ENCODE measurements at places on chromosomes 4 and X.

- DNase-seq = no peak
These were observed 7.7 kb upstream of the HAND2 start for GRCh38 chr4:173537613-173538147.

- DNase-seq = no peak
These were observed 325.4 kb upstream of the MAGEB2 start for GRCh38 chrX:29890004-29890403.

DNA sequence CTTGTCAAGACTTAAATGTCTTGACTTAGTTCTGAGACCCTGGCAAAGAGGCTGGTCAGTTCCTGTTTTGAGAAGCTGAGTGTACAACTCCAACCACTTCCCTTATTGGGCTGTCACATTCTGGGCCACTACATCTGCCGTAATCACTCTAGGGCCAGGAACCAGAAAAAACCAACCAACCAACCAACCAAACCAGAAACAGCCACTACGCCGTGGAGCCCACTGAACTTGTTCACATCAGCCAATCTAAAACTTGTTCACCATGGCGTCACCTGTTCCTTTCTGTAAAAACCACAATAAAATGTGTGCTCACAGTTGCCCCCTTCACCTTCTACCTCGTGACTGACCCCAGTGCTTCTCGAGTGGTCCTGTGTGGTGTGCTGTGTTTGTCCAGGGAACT, 107.3 kb downstream of the JADE1 start:
- no peak for DNase-seq

DNA sequence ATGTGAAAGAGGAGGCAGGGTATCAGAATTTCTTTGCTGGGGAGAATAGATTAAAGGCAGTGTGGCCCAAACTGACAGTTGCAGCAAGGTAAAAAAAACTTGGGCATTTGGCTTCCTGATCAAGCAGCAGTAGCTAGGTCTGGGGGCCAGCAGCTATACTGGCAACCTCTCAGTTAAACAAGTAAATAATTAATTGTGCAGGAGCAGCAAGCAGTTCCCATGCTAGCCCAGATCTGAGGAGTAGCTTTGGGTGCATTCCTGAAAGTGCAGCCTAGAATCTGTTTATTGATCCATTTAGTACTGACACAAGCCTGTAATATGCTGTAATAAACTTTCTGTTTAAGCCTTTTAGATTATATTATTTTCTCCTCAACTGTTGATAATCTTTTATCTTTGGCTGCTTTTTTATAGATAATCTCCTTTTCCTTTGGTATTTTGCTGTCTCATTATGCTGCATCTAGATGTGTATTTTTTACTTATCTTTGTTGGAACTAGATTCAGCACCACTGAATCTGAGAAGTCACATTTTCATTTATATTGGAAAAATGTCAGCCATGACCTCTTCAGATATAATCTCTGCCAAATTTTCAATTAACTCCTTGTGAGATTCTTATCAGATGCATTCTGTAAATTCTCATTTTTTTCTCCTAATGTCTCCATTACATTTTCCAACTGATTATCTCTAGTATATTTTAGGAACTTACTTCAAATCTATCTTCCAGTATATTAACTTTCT, 276.3 kb downstream of the STPG2 start:
- no peak for DNase-seq

- DNase-seq = no peak
These were observed 18.9 kb downstream of the DNAJB14 start for GRCh38 chr4:99927566-99927965.

- DNase-seq = no peak
These were observed 52.8 kb upstream of the POU4F2 start for GRCh38 chr4:146585761-146586333.

GRCh38 chr4:77959566-77960338, 97.1 kb downstream of the MRPL1 start:
- no peak for DNase-seq

DNA sequence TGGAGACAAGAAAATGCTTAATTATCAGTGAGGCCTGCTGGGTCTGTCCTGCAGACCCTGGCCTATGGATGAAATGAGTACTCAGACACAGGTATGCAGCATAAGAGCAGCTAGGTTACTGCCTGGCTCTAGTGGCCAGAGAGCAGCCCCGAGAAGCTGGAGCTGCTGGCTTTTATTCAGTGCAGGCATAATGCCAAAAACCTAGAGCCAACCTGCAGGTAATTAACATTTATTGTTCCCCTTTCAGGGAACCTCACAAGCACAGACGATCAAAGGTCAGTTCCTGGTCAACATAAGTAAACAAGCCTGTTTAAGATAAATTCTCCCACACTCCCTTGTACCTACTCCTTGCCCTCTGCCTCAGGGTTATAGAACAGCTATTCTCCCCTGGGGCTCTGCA, 13.3 kb downstream of the IDS start:
- DNase-seq = no peak

- peak; percentile 22 for DNase-seq
These were observed 89.0 kb downstream of the EFNB1 start for GRCh38 chrX:68917799-68918198.

DNA sequence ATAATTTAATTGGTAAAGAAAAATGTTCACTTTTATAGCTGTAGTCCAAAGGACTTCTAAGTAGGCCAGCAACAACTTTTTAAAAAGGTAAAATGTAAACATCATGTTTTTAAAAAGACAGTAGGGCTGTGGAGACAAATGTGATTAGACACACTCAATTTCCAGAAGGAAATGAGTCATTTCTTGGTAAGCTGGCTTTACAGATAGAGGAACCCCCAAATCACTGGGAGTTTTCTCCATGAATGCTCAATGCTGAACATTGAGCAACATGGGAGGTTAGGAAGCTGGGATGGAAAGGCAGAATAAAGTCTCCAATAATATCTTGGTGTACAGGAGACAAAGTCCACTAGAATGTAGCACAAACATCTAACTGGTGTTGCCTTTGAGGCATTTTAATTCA, 121.3 kb downstream of the NWD2 start:
- no peak for DNase-seq

DNA sequence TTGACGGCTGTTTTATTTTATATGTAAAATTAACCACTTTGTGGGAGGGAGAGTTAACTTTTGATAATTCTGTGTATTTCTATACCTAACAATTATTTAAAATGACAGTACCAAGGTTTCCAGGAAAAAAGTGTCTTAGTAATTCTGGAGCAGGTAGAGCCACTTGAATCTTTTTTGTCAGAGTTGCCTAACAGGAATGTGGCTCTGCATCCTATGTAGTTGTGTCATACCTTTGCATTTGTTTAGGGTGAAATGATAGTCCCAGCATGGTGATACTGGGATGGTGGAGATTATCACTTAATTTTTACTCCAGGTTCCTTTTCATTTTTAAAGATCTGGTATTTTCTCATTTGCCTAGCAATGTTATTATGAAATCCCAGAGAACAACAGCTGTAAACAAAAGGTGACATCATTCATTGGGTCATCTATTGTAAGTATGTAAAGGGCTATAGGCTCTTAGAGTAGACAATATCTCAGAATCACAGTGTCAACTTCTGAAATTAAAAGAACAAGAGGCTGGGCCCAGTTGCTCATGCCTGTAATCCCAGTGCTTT, 9.6 kb downstream of the SGMS2 start:
- DNase-seq = no peak

DNA sequence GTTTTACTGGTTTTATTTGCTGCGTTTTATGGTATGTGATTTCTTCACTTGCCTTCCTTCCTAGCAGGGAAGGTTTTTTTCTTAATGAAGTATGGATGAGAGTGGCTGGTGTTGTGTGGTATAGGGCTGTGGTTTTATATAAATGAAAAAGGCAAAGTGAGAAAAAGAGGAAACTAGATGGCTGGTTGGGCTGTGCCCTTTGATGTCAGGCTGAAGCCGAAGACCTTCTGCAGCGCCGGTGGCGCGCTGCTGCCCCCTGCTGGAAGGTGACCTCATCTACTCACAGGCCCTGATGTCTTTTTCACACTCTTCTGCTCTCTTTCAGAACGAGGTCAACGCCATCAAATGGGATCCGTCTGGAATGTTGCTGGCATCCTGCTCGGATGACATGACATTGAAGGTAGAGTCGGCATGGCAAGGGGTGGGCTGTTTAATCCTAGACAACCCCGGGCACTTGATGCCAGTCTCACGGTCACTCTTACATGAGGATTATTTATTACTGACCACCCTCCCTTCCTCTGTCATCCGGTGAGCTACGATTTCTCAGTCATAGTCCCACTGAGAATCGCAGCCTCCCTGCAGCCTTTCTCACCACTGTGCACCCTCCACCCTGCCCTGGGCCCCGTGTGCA, 56.6 kb downstream of the GPR143 start:
- peak; percentile 43 for DNase-seq

DNA sequence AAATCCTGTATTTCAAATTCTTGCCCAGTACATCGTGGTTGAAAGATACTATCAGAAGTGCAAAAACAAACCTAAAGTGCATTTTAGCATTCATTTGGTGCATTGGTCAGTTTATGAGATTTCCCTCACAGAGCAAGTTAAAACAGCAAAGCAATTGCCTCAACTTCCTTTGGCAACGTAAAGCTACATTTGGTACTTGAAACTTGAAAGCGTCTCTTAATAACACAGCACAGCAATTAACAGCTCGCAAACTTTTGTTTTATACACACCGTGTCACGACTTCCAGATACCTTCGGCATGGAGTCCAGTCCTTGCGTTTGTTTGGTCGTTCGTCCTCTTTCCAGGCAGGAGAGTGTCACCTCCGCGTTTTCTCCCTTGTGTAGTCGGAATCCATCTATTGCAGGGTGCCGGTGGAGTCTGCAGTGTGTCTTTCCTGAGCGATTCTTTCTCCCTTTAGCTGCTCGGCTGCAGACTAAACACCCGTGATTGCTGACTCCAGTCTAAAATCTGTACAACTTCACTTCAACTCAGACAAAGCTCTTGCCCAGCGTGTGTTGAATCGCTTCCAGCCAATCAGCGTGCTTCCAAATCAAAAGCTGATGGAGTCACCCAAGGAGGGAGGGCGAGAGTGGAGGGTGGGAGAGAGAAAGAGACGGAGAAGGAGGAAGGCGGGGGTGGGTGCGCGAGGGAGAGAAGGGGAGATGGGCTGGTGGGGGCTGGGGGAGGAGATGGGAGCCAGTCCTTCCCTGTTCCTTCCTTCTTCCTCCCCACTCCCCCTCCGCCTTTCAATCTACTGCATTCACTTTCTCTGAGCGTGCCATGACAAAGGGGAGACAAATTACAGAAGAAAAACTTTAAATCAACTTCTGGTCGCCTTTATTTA, at the start of gene PCDH18:
Gene PCDH18, minus strand, starts transcription at position 509 of the 883 bp plus-strand sequence. Its CDS starts 406 bp downstream, at position 103.
- peak; percentile 32 for DNase-seq

DNA sequence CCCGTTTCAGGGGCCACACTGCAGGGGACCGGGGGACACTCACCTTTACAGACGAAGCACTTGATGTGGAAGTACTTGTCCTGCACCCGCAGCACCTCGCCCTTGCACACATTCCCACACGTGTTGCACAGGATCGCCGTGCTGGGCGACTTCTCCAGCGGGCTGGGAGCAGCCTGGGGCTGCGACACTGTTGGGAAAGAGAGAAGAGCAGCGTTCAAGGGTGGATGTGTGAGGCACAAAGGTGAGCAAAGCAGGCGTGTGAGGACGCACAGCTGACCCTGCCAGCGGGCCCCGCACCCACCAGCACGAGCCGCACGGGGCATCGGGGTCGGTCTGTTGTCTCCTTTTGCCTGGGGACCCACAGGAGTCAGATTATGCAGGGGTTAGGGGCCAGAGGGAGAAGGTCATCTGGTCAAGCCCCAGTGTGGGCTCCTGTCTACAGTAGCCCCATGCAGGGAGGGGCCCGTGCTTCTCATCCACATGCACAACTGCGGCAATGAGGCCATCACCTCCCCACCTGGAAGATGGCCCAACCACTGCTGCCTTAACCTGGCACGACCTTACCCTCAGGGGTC, 52.1 kb downstream of the ABLIM2 start:
- DNase-seq = no peak

DNA sequence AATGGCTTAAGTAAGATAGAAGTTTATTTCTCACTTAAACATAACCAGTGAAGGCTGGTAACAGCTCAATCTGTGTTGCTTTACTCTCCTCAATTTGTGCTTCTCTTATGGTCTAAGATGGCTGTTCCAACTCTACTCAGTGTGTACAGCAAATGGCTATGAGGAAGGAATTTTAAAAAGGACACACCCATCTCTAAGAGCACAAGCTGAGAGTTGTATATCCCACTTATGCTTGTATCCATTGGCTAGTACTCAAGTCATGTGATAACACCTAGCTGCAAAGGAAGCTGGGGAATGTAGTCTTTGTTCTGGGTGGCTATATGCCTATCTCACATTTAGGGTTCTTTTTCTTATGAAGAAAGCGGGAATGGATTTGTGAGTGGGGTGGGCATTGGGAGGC, 63.3 kb downstream of the GPAT3 start:
- DNase-seq = no peak

- no peak for DNase-seq
These were observed 100.7 kb upstream of the STX18 start for GRCh38 chr4:4642496-4643000.

DNA sequence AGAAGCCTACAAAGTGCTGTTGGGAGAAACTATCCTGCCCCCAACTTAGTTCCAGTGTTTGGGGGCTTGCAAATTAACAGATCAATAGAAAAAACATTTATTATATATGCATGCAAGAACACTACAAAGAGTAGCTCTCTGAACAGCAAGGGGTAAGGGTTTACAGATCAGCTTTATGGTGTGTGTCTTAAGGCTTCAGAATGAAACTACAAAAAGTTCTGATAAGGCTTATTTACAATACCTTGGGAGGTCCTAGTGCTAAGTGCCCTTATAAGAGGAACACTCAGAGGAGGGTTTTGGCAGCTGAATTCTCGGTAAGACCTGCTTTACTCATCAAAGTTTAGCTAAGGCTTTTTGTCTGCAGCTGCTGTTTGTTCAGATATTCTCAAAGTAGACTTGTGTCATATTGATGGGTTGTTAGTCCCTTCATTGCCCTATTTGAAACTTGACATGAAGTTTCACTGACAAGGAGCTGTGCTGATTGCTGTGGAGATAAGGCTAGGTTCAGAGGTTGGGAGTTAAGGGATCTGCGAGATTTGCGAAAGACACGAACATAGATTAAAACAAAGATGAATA, 7.7 kb downstream of the ERVMER34-1 start:
- no peak for DNase-seq

DNA sequence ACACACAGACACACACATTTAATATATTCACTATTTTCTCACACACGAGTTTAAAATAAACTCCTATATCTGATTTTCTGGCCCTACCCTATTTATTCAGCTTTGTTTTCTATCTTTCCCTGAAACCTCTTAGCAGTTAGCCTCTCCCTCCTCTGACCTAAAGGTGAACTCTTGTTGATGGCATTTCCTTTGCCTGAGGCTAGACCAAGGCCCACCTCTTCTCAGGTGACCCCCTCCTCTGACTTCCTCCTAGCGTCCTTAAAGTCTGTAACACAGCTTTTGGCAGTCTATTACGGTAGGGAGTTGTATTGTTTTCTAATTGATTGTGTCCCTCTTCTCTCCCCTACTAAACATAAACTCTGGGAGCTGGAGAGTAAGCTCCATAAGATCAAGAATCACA, 1.7 kb upstream of the SRPX2 start:
- DNase-seq = no peak

Data from posterior cingulate gyrus (tissue), 11 donors.